ENCODE measurements at places on chromosomes 2 and 18. TPM values are rescaled to one million over a fixed set of nuclear protein-coding genes. Genes with fewer than 3 reads are reported as not detected.

CLEC4F gene
- total RNA-seq, result 0.31 TPM

ST8SIA5 gene
- total RNA-seq, result 0.23 TPM

MERTK gene
- total RNA-seq, result 42.8 TPM

PAX3 gene
- total RNA-seq, result not detected

ADAM23 gene
- total RNA-seq, result 3.2 TPM

FAM237A gene
- not detected for total RNA-seq

LYPD1 gene
- 2.5 TPM for total RNA-seq

CFAP210 gene
- total RNA-seq, result 0.68 TPM

ALK gene
- total RNA-seq, result 0.65 TPM

DNA sequence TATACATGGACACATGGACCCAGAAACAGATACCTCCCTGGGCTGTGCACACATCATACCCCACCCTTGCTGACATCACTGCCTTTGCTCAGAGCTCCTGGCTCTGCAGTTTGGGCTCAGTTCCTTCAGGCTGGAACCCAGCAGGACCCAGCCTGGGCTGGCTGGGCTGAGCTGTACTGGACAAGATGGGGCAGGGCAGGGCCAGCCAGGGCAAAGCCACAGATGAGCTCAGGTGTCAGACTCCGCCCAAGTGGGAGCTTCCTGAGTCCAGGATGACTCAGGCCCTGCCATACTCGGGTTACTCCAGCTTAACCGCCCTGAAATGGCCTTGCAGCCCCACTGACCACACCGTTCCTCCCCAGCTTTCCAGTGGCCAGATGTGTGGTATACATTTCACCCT is 284.9 kb downstream of the OSR1 start:
- no peak for DNase-seq

DNA sequence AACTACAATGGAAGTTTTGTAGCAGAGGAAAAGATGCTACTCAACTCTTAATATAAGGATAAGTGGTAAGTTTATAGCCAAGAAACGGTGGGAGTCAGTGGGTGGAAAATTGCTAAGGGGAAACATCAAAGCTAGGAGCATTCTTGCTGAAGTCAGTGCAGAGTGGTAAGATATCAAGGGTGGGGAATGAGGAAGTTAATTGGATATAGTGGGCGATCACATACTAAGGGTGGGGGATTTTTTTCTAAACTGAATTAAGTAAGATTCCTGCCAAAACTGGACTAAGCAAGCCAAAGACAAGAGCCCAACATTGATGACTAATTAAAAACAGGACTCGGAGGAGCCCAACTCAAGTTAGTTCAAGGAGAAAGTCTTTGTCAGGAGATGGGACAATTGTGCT is 525.4 kb downstream of the CCDC85A start:
- no peak for DNase-seq

- no peak for DNase-seq
Observed at GRCh38 chr2:1893856-1894255, 149.5 kb upstream of the PXDN start.

DNA sequence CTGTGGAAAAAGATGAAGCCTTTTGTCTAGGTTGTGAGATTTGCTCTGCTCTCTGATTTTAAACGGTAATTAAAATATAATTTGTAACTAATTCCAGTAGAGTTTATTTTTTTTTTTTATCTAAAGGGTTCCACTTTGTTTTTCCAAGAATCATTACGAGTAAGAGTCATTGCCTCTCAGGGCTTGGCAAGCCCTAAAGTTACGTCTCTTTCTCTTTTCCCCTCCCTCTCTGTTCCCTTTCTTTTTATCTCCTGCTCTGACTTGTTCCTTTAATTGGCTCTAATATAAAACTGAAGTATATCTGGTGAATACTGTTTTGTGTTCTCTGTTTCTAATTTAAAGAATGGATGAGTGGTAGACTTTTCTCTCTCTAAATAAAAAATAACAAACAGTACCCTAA is 75.8 kb downstream of the CALCRL start:
- DNase-seq, result no peak

DNA sequence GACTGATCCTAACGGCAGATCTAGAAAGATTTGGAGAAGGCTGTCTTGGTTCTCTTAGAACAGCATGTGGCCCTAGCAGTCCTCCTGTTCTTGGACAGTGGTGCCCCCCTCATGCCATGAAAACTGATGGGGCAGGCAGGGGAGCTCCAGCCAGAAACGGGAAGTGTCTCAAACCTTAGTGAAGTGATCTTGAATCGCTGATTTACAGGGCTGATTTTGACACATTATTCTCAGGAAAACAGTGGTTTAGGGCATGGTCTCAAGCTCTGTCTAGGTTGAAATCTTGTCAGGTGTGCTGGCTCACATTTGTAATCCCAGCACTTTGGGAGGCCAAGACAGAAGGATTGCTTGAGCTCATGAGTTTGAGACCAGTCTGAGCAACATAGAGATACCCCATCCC is 37.8 kb downstream of the SRSF7 start:
- no peak for DNase-seq

DNA sequence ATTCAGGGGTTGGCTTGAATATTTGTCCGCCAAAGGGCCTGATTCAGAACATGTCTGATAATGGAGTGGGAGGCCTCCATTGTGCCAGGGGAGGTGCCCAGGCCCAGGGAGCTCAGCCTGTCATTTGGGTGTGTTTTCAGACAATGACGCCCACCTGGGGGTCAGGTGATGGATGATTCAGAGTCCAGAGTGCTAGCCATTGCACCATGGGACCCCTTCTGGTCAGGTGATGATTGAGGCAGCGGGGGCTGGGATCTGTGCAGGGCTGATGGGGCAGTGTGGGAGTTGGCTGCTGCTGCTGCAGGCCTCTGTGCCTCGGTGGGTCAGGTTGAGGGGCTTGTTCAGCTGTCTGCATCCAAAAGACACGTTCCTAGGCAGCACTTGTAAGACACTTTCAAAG is 8.3 kb upstream of the ARHGEF4 start:
- no peak for DNase-seq

GRCh38 chr2:170968205-170969003 is 39.4 kb downstream of the GORASP2 start:
- DNase-seq, result no peak

DNA sequence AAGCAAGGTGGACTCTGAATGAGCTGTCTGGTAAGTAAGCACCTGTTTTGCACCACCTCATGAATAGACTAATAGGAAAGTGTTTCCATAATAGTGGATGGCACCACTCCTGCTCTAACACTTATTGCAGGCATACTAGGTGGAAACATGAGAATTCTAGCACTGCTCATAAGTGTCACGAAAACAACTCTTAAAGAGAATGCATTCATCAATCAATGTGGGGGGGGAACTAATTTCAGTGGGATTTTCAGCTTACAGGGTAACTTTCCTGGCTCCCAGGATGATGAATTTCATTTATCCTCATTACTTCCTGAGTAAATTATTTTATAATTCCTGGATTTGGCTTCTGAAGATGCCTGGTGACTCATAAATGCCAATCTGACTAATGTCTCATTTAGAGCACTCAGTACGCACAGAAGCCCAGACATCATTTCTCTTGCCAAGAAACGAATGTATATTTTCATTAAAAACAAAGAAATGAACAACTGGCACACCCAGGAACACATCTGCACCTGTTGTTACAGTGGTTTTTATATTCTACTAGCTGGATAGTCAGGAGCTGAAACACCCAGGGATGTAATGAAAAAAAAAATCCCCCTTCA is 129.6 kb downstream of the PID1 start:
- no peak for DNase-seq

GRCh38 chr18:46433121-46433826 is 223.7 kb downstream of the LOXHD1 start:
- no peak for DNase-seq

DNA sequence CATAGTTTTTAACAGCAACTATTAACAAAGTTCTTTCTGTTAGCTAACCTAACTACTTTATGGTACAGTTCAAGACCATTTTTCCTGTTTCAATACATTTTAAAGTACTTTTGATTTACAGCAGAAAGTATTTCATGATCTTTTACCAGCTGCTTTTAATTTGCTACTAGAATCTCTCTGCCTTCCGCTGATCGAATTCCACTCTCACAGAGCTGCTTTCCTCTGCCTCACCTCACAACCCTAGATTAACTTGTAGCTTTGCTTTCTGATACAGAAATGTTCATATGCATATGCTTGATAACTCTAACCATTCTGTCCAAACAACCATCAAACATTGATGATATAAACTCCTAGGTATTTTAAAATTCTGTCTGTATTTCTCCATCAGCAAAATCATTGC is 463.2 kb upstream of the ZEB2 start:
- DNase-seq, result no peak

DNA sequence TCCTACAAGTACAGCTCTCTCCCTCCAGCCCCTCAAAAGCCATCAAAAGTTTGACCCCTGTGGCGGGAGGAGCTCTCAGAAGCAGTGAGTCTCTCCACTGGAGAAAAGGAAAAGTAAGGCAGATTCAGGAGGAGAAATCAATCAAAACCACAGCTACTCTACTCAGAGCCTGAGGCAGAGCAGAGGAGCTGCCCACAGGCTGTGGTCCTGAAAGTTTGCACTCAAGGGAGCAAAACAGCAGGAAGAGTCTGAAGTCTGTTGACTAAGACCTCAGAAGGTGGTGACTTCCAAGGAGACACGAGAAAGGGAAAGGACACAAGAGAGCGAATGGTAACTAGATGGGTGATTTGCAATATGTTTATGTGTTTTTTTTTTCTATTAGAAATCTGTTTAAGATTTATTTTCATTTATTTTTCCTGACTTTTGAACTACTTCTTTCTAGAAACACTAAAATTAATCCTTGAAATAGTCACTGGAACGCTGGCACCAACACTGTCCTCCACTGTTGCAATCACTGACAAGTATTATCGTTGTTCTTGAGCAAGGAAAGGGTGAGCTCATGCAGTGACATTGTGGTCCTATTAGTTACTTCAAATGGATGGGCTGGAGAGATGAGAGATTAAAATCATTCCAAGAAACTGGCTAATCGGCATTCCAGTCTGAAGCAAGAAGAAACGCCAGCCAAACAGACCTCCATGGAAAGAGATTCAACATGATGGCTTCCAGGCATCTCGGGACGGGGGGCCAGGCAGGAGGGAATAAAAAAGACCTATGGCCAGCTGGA is 35.8 kb downstream of the PID1 start:
- DNase-seq, result peak; percentile 53

DNA sequence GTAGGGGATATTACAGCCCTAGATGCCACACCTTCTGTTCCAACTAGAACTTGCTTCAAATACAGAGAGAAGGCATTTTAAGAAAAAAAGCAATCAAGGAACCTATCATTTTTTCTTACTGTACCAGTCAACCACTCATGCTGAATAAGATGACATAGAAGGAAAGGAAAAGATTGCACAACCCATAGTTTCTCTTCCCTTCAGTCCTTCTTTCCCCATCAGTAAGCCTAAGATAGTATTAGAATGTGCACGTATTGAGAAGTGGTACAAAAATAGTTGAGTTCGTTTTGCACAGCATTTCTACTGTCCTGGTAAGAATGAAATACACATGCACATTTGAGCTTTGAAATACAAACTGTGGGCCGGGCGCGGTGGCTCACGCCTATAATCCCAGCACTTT is 27.0 kb upstream of the HK2 start:
- DNase-seq, result no peak
